ENCODE measurements at places on chromosomes 6 and 20. TPM values are rescaled to one million over a fixed set of nuclear protein-coding genes. Genes with fewer than 3 reads are reported as not detected.

Gene BEND6
- 99.9 TPM for total RNA-seq

Gene ELOVL2
- total RNA-seq = 31.8 TPM

Gene HNF4A
- total RNA-seq = 0.22 TPM

Gene CASS4
- total RNA-seq = 1.5 TPM

All from spinal cord (tissue), 10 donors.